ENCODE measurements at places on chromosomes 7 and 10.

DNA sequence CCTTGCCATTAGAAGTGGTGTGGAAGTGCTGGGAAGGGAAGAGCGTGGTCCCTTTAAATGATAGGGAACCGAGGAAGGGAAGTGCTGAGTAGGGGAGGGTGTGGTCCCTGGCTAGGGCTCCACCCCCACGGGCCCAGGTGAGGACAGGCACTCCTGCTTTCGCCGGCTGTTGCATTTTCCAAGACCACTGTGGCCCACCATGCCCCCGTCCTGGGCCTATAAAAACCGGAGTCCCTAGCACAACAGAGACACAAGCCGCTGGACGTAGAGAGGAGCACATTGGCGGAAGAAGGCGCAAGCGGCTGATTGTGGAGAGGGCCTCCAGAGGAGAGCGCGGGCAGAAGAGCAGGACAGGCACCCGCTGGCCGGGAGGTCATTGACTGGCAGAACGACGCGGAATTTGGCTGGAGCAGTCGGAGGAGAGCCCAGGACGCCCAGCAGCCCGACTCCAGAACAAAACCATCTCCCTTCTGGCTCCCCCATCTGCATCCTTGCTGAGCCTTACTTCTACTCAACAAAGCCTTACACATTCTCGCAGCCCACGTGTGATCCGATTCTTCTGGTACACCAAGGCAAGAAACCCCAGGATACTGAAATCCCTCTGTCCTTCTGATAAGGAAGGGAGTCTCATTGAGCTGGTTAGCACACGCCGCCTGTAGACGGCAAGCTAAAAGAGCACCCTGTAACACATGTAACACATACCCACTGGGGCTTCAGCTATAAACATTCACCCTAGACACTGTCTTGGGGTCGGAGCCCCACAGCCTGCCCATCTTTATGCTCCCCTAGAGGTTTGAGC is 146.2 kb upstream of the LYZL1 start:
- DNase-seq = no peak

GRCh38 chr7:122352454-122352853 is 47.9 kb upstream of the FEZF1 start:
- no peak for DNase-seq

GRCh38 chr7:26326211-26326610 is 34.5 kb downstream of the SNX10 start:
- DNase-seq = no peak

DNA sequence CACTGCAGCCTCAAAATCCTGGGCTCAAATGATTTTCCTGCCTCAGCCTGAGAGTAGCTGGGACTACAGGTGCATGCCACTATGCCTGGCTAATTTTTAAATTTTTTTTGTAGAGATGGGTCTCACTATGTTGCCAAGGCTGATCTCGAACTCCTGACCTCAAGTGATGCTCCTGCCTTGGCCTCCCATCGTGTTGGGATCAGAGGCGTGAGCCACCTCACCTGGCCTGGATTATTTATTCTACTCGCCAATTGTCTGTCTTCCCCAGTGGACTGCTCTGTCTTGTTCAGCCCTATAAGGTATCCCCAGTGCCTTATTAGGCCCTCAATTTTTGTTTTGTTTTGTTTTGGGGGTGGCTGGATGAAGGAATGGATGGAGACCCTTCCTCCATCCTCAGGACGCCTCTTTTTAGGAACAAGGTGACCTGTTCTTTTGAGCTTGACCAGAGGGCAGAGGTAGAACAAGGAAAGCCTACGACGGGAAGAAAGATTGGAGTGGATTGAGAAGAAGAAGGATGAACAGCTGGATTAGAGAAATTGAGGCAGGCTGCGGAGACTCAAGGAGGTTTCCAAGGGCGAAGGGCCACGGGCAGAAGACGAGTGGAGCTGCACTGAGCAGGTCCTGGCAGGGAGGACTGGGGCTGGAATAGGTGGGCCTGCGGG is 541 bp upstream of the DENND10 start:
- no peak for DNase-seq

- DNase-seq = no peak
These were observed 86.7 kb downstream of the ZNF33B start for GRCh38 chr10:42551582-42552187.

DNA sequence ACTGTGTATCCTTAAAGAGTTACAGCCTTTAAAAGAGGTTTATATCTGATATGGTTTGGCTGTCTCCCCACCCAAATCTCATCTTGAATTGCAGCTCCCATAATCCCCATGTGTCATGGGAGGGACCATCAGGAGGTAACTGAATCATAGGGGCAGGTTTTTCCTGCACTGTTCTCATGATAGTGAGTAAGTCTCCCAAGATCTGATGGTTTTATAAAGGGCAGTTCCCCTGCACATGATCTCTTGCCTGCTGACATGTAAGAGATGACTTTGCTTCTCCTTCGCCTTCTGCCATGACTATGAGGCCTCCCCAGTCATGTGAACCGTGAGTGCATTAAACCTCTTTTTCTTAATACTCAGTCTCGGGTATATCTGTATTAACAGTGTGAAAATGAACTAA is 9.7 kb downstream of the RTKN2 start:
- DNase-seq = no peak

Measured in NB4 (cell line).